ENCODE measurements at places on chromosomes 1 and 21.

- DNase-seq: no peak
Measured at GRCh38 chr1:111448482-111448917, 556 bp downstream of the WDR77 start.

DNA sequence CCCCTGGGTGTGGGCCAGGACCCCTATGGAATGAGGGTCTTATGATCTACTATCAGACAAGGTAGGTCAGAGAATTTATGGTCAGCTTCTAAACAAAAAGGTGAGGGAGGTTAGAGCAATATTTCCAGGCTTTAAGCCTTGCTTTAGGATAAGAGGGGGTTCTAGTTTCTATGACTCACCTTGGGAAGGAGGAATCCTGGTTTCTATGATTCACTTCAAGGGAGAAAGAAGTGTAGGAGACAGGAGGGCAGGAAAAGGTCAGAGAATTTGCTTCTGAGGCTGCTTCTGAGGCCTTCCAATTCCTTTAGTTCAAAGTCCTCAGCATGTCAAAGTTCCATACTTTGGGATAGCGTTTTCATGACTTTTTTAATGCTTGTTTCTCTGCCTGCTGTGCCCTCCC, 35.2 kb downstream of the RGL1 start:
- no peak for DNase-seq

DNA sequence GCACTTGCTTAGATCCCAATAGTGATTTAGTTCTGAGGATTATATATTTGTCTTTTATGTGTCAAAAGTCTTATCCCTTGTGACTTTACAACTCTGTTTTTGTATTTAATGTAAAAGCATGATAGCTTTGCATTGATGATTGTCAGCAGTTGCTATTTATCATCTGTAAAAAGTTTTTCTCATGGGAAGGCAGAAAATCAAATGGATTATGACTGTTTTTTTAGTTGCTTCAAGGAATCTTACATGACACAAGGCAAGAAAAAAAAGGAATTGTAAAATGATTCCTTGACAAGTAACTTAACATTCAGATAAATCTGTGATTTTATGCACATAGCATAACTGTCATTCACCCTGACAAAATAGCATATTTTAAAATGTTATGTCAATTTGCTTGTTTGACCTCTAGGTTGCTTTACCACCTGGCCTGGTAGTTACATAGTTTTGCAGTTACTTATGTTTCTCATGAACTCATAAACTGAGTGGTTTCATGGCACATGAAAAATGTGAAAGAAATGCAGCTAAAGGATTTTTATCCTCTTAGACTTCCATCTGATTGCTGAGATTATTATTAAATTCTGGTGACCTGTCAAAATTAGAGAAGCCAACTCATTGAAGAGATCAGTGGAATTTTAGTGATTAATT, 622.6 kb downstream of the ADGRL2 start:
- DNase-seq: no peak

- no peak for DNase-seq
Measured at GRCh38 chr1:147168626-147169058, 3.6 kb downstream of the PRKAB2 start.

GRCh38 chr1:145729666-145730436, 10.6 kb downstream of the CD160 start:
- DNase-seq: no peak

DNA sequence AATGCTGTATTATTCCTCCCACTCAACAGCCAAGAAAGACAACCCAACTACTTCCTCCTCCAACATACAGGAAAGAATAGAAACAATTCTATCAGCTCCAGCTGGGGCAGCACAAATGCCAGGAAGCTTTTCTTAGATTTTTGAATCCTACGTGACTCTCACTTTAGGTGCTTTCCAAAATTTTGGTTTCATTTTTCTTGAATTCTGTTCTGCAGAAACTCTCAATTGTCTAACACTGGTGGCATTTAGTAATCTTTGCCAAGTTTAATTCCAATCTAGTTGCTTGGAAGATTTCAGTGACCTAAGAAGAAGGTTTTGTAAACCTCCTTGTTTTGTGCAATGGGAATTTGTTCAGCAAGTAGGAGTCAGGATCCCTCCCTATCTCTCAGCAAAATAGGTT, 37.1 kb upstream of the DOCK7 start:
- no peak for DNase-seq

- DNase-seq: no peak
Measured at GRCh38 chr1:35300376-35300775, 31.9 kb downstream of the ZMYM4 start.

DNA sequence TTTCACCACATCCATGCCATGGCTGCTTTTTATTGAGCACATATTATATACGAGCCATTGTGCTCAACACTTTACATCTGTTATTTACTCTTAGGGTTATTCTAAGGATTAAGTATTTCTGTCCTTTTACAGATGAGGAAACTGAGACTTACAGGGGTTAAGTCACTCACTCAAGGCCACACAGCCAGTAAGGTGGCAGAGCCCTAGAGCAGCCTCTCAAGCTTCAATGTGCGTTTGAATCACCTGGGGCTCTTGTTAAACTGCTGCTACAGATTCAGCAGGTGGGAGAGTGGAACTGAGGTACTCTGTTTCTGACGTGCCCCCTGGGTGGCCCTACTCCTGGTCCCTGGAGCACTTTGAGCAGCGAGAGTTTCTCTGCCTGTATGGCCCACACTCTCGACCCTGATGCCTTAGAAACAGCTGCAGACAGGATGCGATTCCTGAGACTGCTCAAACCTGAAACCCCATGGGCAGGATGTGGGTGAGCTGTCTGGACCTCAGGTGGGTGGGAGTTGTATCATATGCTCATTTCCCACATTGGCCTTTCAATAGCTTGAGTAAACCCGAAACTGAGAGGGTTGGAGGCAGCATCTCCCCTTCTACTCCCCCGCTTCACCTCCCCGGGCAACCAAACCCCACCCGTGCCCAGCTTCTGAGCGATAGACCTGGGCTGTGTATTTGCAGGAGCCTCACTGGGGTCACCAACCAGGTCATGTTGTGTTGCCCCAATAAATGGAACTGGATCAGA, 59.3 kb downstream of the MAN1C1 start:
- no peak for DNase-seq

DNA sequence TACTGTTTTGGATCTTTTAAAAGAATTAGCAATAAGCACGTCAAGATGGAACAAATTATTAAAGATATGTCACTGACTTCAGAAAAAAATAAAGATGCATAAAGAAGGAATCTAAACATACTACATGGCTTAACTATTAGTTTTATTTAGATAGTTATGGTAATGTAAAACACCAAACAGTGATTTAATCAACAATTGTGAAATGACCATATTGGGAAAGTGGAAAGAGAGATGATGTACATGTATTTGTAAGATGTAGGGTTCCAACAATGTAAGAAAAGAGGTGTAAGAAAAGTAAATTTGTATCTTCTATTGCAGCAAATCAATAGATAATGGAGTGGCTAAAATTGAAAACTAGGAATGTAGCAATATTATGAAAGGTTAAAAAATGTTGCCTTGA, 6.4 kb upstream of the AIM2 start:
- DNase-seq: no peak

- no peak for DNase-seq
Measured at GRCh38 chr1:201552941-201553351, 14.0 kb downstream of the NAV1 start.

DNA sequence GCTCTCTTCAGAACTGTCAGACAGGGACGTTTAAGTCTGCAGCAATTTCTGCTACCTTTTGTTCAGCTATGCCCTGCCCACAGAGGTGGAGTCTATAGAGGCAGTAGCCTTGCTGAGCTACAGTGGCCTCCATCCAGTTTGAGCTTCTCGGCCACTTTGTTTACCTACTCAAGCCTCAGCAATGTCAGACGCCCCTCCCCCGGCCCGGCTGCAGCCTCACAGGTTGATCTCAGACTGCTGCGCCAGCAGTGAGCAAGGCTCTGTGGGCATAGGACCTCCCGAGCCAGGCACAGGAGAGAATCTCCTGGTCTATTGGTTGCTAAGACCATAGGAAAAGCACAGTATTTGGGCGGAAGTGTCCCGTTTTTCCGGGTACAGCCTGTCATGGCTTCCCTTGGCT, 89.9 kb upstream of the PDC start:
- no peak for DNase-seq

DNA sequence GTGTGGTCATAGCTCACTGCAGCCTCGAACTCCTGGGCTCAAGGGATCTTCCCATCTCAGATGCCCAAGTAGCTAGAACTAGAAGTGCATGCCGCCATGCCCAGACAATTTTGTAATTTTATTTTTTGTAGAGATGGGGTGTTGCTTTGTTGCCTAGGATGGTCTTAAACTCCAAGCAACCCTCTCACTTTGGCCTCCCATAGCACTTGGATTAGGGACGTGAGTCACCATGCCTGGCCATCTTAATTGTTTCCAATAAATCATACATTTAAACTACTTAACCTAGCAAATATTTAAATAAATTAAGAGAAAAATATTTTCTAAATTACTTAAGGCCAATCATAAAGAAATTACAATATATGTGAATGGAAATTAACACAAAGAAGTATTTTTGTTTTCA, 35.1 kb upstream of the ADGRL4 start:
- DNase-seq: no peak
